Activated CD4-positive, alpha-beta T cell treated with anti-CD3 and anti-CD28 coated beads, Interleukin-2, amount 50 U/mL, for 4 hours (primary cell): ENCODE measurements at places on chromosomes 12 and 14.

DNA sequence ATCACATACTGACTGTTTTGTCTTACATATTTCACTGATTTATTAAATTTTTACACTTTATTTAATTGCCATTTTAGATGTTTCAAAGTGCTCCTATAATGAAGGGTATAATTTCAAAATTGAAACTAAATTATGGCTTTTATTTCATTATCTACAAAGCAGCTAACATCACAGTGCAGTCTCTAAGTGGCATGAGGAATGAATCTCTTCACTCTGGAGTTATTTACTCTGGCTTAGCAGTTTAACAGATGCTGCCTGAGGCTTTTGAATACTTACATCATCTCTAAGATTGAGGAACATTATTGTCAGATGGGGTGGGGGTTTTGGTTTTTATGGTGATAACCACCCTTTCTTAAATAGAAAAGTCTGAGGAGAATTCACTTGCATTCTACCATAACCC lies 386.4 kb downstream of the TRHDE start:
- DNase-seq, result no peak

- no peak for DNase-seq
These were observed 31.3 kb upstream of the ZFP36L1 start for GRCh38 chr14:68824207-68824516.

DNA sequence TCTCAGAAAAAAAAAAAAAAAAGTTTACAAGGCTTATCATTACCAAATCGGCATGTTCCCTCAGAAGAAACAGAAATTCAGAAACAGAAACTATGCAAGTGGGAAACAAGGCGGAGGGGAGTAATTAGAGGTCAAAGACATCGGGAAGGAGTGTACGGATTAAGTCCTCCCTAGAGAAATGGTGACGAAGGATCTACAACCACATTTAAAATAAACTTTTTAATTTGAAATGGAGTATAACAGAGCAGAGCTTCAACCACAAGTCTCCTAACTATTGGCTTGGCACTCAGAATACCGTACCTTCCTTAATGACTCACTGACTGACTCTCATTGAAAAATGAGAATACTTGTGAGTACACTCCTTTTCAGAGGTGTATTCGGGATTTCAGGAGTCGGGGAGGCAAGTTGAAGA lies 908 bp downstream of the ENTPD5 start:
- no peak for DNase-seq

DNA sequence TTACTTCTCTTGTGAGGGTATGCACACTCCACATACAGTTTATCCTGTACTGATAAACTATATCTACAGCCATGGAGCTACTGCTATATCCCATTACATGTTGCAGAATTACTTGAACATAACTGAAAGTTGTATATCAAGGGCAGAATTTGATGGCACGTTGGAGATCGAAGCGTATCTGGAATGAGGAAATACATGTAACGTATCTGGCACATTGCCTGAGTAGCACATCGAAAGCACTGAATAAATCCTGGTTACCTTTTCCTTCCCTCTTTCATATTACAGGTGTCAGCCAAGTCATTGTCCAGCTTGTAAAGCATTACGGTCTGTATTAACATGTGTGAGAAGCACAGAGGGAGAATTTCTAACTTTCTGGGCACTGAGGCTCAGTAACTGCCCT lies 42.1 kb upstream of the LIN7A start:
- no peak for DNase-seq

- DNase-seq, result no peak
These were observed 21.6 kb upstream of the BLTP3B start for GRCh38 chr12:100164153-100164704.

- no peak for DNase-seq
These were observed 635.4 kb upstream of the ATXN7L3B start for GRCh38 chr12:73902260-73902659.

- no peak for DNase-seq
These were observed 30.8 kb downstream of the CLEC1A start for GRCh38 chr12:10067942-10068341.

DNA sequence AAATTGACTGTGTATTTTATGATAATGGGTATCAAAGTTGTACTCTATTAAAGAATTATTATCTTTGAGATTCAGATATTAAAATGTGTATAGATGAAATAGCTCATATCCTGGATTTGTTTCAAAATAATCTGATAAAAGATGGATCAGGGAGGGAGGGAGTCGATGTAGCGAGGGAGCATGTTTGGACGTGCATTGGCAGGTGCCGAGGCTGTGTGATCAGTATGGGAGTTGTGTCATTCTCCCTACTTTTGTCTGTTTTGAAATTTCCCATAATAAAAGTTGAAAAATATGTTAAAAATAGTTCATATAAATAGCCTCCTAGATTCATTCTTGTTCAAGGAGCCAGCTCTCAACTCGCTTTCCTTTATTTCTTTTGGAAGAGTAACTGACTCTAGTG lies 171.6 kb upstream of the HIF1A start:
- no peak for DNase-seq

DNA sequence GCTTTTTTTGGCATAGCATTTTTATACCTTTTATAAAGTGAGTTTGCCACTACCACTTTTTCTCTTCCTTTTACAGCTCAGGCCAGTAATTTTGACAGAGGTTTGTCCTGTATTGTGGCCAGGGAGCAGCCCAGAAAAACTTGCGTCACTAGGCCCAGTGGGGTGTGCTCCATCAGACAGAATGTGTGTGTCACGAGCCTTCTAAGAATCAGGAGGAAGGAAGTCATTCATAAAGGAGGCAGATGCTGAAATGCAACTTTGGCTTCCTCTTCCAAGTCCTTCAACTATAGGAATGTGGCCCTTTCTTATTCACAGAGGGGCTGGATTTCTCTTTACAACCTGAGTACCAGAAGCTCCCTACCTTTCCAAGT lies 10.1 kb upstream of the RAB35 start:
- no peak for DNase-seq

- DNase-seq, result no peak
These were observed 3.2 kb upstream of the DUSP6 start for GRCh38 chr12:89355243-89356068.

DNA sequence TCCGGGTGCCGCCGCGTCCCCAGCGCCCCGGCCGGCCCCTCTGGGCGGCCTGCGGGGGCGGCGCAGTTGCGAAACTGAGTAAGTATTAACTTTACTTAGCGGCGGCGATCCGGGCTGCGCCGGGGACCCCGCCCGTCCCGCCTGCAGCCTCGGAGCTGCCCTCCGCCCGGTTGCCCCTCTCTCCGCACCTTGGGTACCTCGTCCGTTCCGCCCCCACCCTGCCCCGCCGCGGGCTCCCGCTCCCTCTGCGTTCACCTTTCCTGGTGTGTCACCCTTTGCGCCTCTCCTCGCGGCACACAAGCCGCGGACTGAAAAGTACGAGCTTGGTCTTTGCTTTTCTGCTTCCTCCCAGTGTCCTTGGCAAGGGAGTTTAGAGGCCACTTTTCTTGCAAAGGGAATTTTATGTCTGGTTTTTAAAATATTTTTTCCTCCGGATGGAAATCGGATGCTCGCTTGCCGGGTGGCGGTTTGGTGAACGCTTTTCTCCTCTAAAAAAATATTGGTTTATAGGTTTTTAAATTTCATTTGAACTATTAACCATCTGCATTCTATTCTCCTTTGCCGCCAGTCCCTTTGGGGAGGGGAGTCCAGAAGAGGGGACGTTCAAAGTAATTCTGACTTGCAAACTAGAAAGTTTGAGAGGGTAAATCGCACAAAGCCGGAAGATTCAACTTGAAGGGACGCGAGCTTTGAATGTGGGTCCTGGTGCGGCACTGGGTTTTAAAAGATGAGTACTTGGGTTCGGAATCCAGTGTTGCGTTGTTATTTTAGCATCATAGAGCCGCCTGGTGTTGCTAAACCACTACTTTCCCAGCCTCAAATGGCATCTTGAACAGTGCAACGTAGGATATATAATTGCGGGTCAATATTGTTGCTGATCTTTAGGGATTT lies 834 bp downstream of the RASSF8 start:
- no peak for DNase-seq

GRCh38 chr12:102510463-102510862 lies 30.1 kb upstream of the IGF1 start:
- DNase-seq, result no peak

DNA sequence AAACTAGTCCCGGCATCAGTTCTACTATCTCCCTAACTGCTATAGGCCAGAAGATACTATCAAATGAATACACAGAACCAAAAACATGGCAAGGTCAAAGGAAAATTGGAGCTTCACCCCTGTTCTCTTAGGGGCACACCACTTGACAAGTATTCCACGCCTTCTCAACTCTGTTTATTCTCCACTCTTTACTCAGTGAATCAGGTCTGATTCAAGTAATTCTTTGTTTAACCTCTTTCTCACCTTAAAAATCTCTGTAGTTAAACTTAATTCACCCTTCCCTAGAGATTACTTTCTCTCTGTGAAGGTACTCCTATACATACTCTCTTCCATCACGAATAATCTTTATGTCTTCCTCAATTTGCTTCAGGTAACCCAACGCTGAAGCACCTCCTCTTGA lies 248.9 kb downstream of the MED13L start:
- no peak for DNase-seq

DNA sequence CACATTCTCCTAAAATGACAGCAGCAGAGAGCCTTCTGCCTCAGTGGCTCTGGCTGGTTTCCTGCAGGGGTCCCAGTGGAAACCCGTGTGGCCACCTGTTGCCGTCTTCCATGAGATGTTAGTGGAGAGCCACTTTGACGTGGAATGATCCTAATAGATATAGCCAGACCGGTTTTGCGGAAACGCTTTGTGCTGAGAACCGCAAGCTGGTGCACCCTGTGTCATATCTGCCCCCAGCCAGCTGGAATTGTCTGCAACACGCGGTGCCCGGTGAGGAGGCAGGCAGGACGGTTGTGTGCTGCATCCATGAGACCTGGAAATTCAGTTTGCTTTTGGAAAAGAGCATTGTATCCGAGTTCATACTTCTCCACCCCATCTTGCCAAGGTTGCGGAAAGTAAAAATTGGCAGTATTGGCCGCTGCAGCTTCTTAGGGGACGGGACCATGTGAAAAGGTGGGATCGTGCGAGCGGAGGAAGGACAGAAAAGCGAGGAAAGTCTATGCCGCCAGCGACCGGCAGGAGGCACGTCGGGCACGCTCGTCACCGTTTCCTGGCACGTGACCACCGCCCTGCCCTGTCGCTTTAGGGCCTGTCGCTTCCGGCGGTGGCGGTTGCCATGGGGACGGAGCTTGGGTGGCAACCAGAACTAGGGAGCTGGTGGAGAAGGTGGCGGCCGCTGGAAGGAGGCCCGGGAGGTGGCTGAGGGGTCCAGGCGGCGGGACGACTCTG lies at the start of gene CFAP251:
CFAP251 (plus strand) TSS at position 643 of the 729 bp plus-strand sequence. CDS start 2,714 bp downstream, outside the sequence.
- peak; percentile 93 for DNase-seq

GRCh38 chr12:110282956-110283817 lies 2.1 kb downstream of the ATP2A2 start:
- no peak for DNase-seq

DNA sequence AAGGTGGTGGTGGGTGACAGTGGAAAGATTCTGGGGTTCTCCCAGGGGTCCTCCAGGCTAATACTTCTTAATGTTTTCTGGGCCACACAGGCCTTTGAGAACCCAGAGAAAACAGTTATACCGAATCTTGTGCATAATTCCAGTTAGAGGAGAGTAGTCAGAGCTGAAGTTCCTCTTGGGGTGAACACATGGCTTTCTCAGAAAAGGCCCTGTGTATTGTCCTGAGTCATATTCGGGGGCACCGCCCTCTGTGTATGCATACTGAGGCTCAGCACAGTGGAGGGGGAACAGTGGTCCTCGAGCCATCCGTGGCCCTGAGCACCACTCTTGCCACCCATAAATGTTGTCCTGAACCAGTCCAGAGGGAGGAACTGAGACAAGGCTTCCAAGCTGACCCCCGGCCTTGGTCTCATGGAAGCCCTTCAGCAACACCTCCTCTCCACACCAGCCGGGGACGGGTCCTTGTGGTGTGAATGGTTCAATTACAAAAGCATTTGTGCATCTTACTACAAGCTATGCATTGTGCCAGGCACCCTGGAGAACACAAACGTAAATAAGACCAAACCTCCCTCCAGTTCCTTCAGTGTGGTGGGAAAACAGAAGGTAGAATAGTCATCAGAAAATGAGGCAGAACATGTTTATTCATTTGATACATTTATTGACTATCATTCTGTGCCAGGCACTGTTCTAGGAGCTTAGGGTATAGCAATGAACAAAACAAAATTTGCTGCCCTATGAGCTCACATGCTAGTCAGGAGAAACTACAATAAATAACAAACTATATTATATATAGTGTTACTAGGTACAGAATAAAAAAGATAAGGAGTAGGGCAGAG lies 9.9 kb downstream of the DHRS2 start:
- no peak for DNase-seq

GRCh38 chr14:96509457-96510090 lies 7.4 kb downstream of the PAPOLA start:
- no peak for DNase-seq

DNA sequence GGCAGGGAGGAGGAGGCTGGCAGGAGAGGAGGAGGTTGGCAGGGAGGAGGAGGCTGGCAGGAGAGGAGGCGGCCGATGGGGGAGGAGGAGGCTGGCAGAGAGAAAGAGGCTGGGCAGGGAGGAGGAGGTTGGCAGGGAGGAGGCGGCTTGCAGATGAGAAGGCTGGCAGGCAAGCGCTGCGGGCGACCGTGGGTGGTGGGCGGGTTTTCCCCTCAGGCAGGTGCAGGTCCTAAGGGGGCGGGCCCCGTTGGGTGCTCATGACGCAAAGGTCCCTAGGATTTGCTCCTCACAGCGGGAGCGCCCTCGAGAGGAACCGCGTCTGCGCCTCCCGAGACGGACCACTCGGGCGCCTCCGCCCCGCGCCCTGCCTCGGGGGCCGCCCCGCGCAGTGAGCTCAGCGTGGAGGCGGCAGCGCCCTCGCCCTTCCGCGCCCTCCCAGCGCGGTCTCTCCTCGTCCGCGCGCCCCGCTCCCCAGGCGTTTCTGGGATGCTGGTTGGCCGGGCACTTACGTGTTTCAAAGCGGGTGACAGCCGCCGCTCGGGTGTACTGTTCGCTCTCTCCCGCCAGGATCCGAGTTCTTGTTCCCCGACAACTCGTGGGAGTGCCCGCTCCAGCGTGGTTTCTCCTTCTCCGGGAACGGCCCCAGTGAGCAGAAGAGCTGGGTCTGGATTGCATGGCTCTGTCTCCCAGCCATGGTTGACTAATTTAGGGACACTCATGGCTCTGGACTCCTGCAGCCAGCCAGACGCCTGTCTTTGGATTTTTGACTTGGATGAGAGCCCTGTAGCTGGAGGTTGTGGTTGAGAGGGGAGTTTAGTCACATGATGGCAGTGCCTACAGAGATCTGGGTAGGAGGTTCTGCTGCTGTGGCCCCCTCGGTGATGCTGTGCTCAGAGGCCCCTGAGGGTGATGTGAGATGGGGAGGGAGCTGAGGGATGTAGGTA lies 64.1 kb upstream of the PPP4R3A start:
- peak; percentile 95 for DNase-seq
